LoVo (cell line): ENCODE measurements at places on chromosomes 11 and 22.

GRCh38 chr11:46259971-46260560 is 17.4 kb upstream of the CREB3L1 start:
- no peak for DNase-seq

- DNase-seq: no peak
Observed at GRCh38 chr22:36921309-36922104, 8.1 kb downstream of the CSF2RB start.

GRCh38 chr11:35390737-35391682 is 28.3 kb downstream of the SLC1A2 start:
- DNase-seq: peak; percentile 56

DNA sequence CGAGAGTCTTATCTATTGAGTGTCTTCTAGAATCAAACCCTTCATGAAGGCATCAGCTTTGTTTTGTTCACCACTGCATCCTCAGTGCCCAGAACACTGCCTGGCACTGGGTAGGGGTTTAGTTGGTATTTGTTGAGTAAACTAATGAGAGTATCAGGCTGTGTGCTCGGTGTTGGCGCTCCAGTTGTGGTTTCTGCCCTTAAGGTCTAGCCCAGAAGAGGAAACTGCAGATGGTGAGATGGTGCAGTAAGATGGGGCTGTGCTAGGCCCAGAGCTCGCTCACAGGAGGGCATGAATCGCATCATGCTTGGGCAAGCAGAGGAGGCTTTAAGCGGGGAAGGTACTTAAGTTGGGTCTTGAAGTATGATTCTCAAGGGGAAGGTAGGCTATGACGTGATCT is 97.2 kb downstream of the FBXO7 start:
- no peak for DNase-seq

DNA sequence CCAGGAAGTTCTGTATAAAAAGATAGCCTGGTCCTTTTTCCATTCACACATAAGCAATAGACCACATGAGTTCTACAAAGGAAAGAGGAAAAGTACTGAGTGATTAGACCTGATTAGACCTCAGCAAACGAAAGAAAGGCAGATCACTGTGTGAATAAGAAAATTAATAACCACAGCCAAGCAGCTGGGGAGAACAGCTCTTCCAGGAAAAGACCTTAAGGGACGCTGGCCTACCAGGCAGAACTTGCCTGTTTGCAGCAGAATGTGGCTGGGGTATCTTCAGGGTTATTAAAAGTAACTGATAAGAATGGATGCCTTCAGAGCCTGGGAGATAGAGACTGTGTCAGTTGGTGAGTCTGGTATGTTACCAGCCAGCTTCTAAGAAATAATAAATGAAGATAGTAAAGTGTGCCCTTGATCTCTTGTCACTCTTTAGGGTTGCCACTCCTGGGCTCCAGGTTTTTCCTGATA is 172.9 kb downstream of the DBX1 start:
- no peak for DNase-seq

GRCh38 chr11:94171693-94172440 is 43.2 kb downstream of the PANX1 start:
- peak; percentile 7 for DNase-seq

GRCh38 chr11:12680246-12680939 is 6.2 kb downstream of the TEAD1 start:
- peak; percentile 80 for DNase-seq

GRCh38 chr11:113249786-113250185 is 64.6 kb upstream of the TTC12 start:
- no peak for DNase-seq

GRCh38 chr22:27452922-27453321 is 348.6 kb downstream of the MN1 start:
- no peak for DNase-seq

DNA sequence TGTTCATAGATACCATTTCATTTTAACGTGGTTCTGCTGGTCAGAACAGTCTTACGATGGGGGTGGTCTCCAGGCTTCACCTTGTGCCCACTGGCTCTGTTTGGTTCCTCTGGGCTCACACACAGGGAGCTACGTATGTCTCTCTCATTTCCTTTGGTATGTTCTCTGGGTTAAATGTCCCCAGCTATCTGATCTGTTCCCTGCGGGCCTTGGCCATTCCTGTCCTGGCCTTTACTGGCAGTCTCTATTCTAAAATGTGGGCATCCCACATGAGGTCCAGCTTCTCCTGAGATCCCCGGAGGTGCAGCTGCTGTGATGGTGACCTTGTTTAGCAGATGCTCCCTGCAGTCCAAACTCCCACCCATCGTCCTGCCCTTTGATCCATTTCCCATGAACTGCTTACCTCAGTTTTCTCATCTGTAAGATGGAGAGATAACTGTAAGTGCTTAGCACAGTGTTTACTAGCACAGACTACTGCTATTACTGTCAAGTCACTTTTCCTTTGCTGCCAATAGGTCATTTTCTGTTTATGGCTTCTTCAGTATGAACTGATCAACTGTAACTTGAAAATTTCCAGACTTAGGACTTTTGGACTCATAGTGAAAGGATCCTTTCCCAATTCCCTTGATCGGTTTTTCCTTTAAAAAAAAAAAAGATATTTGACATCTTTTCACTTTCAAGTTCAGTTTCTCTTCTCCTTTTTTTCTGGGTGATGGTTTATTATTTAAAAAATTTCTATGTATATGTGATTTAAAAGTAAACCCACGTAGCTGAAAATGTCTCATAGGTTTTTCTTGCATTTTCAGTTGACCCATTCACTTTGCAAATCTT is 92.9 kb downstream of the PTPRJ start:
- DNase-seq: no peak

DNA sequence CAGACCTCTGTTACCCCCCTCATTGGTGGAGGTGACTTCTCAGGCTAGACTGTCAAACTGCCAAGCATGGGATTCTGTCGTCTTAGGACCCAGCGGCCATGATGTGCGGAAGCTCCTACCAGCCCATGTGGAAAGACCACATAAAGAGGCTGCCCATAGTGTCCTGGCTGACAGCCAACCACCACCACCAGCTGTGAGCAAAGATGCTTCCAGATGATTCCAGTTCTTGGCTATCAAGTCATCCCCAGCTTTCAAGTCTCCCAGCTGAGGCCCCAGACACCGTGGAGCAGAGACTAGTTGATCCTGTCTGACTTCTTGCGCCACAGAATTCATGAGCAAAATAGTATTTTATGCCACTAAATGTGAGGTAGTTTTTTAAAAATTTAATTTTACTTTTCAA is 32.9 kb downstream of the SCUBE1 start:
- DNase-seq: no peak

DNA sequence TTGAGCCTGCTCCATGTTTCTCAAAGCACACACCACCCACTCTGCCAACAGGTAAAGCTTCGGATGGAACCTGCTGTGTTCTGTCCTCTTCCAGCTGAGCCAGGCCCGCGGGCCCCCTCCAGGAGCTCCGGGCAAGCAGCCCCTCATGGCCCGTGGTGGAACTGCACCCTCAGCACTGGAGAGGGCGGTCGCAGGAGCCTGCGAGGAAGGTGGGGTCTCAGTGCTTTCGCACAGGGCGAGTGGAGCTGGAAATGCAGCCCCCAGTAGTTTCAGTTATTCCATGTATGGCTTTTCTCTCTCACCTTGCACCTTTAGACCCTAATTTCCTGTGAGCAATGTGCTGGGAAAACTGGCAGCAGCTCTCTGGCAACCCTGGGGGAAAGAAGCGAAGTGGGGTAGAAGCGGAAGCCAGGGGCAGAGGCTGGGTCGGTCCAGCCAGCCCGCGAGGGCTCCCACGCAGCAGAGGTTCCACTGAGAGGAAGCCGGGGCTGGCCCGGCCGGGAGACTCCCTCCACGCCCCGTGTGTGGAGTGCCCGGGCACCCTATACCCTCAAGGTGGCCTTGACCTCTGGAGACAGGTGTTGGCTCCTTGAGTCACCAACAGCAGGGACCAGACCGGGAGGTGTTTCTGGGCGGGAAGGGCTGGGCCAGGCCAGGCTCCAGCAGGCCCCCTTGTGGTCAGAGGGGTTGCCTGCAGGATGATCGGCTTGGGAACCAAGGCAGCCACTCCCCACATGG is 119.9 kb upstream of the TMEM45B start:
- DNase-seq: peak; percentile 56

DNA sequence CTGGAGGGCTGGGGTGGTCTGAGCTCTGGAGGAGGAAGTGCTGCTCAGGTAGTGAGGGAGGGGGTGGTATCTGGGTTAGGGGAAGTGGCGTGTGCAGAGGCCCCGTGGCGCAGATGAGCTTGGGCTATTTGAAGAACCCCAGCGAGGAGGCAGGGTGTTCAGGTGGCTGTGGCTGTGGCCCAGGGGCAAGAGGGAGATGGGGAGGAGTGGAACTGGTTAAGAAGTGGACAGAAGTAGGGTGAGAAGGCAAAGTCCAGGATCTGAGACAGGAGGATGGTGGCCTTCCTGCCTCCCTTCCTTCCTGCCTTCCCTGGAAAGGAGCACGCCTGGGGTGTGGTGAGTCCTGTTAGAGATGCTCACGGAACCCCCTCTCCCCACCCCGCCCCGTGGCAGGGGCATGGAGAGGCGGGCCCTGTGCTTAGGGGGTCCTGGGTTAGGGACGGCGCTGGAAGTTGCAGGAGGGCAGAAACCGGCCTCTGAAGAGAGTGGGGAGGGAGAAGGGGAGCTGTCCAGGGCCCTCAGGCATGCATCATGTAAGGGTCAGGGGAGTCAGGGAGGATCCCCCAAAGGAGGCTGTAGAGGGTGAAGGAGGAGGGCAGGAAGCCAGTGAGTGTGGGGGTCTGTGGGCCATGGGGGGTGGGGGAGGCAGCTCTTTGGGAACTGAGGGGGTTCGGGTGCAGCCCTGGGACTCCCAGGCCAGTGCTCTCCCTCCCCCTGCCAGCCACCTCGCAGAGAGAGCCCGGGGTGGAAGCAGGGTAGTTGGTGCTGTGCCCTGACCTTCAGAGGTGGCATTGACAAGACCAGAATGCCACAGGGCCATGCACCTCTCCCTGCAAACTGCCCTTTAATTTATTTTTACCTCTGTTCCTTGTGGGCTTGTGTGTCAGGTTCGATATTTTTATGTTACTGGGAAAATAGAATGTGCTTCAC is 63.7 kb upstream of the PARVG start:
- DNase-seq: no peak

DNA sequence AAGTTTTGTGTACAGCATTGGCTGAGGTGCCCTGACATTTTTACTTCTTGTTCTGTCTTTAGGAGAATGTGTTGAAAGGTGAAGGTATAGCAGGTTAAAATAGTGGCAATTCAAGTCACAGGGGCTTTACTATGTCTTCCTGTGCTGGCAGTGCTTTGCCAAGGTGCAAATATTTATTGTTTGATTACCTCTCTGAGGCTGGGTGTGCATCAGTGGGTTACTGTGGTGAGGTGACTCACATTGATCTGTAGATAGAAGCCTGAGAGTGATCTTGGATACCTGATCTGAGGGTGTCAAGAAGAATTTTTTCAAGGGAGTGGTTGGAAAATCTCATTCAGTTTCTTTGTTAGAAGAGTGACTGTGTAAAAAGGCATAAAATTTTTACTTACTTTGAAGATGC is 90.0 kb downstream of the ARHGAP42 start:
- peak; percentile 91 for DNase-seq

DNA sequence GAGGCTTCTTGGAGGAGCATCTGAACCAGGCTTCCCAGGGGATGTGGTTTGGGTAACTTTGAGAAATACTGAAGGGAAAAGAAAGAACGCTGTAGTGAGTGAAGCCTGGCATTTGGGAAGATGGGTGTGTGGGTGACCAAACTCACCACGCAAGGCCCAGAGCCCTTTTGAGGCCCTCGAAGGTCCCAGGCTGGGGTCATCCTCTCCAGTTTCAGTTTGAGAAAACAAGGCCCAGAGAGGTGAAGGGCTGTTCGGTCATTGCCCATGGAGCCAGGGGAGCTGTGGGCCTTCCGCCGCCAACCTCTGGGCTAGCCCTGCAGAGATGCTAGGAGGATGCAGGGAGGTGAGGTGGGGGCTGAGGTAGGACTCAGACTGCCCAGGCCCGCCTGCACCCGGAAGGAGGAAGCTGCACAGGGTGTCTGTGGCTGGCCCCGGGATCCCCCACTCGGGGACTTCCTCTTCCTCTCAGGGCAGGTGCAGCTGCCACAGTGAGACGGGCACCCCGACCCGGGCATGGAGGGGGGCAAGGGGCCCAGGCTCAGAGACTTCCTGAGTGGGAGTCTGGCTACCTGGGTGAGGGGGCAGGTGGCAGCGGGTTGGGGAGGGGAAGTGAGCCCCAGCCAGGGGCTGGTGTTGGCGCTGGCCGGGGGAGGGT is at the start of gene CCDC88B:
CCDC88B (plus strand) TSS at position 451 of the 655 bp plus-strand sequence; CDS start at position 514, 63 bp downstream.
- no peak for DNase-seq

GRCh38 chr11:87002918-87003317 is 34.8 kb upstream of the TMEM135 start:
- DNase-seq: no peak

GRCh38 chr11:112179601-112180000 is 4.3 kb downstream of the BCO2 start:
- DNase-seq: no peak

- no peak for DNase-seq
Observed at GRCh38 chr11:134987223-134987768, 575.3 kb upstream of the B3GAT1 start.

GRCh38 chr11:87976009-87976408 is 199.2 kb downstream of the RAB38 start:
- no peak for DNase-seq

- peak; percentile 84 for DNase-seq
Observed at GRCh38 chr22:33539902-33540751, 380.1 kb downstream of the LARGE1 start.

DNA sequence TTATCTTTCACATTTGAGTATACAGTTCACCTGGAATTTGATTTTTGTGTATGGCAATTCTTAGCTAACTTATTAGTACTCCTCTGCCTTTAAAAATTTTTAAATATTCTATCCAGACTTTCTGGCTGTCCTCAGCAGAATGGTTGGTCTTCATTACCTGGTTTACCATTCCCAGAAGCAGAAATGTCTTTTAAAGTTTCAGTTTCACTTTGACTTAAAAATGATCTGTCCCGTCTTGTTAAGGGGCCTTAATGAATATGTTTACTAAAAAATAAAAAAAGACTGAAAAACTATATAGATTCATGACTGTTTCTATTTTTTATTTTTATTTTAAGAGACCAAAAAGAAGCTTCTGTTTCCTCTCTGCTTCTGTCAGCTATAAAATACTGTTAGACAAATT is 70.5 kb upstream of the TNRC6B start:
- peak; percentile 9 for DNase-seq

DNA sequence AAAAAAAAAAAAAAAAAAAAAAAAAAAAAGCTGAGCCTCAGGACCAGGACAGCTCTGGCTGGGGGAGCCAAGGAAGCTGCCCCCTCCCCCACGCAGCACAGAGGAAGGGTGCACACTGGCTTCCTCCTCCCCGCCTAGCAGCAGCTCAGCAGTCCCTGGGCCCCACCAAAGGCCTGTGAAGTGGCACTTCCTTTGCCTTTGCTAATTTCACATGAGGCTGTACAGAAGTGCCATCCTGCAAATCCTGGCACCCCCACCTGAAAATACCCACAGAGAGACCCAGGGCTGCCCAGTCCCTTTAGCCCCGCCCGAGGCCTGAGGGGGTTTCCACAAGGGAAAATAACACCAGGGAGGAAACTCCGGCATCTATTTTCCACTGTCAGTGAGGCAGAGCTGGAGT is 3.9 kb downstream of the RHOG start:
- DNase-seq: no peak

DNA sequence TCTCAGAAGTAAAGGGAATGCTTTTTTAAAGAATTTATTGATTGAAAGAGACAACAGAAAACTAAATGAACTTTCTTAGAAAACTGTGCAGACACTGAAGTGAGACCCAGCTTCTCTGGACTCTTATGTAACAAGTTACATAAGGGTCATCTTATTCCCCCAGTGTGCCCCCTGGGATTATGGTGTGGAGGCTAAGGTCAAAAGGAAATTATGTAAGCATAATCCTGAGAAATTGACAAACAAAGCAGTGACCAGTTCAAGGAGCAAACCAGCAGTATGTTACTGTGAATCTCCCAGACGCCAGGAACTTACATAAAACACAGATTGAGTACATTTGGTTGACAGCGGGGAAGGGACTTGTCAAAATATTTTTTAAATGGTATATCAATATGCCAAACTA is 78.6 kb downstream of the SLC1A2 start:
- no peak for DNase-seq
